Caki2 (cell line): ENCODE measurements at places on chromosomes 12 and 14. TPM values are rescaled to one million over a fixed set of nuclear protein-coding genes. Genes with fewer than 3 reads are reported as not detected.

The HOXC10 gene
- total RNA-seq: 6.5 and 38.1 TPM in 2 replicates

The L2HGDH gene
- total RNA-seq: 4.5 and 8.9 TPM in 2 replicates

The LARP4 gene
- 13.0 and 26.5 TPM in 2 replicates for total RNA-seq

The RNASE4 gene
- 18.5 and 21.6 TPM in 2 replicates for total RNA-seq

The CFAP73 gene
- total RNA-seq: 5.4 and 6.2 TPM in 2 replicates

The CD27 gene
- total RNA-seq: not detected in 2 replicates

The NAB2 gene
- total RNA-seq: 15.1 and 35.8 TPM in 2 replicates

The PRKD1 gene
- 5.1 and 10.3 TPM in 2 replicates for total RNA-seq

The CLEC7A gene
- not detected in 2 replicates for total RNA-seq

The MAGOHB gene
- total RNA-seq: 64.4 and 89.6 TPM in 2 replicates

The GZMB gene
- total RNA-seq: not detected in 2 replicates

The PGF gene
- total RNA-seq: 0.71 and 4.5 TPM in 2 replicates

- DNase-seq: peak; percentile 68
Measured at GRCh38 chr12:122423258-122424165, 1.0 kb upstream of the CLIP1 start.

DNA sequence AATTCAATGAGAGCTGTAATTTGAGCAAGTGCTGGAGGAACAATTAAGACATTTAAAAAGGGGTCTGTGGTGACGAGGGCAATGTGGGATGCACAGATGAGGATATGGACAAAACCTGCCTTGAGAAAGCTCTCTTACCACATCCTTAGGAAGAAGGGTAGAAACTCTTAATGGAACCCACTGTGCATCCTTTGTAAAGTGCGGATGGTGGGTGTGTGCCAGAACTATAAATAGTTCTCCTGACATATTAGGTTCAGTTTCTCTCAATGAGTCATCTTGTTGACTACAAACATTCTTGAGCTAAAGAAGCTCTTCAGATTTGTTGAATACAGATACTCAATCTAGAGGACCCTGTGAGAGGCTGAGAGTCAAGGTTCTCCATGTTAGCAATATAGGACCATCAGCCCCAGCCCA is 106.1 kb upstream of the ANO4 start:
- no peak for DNase-seq

- peak; percentile 48 for DNase-seq
Measured at GRCh38 chr12:52370926-52371608, 3.8 kb upstream of the KRT85 start.

DNA sequence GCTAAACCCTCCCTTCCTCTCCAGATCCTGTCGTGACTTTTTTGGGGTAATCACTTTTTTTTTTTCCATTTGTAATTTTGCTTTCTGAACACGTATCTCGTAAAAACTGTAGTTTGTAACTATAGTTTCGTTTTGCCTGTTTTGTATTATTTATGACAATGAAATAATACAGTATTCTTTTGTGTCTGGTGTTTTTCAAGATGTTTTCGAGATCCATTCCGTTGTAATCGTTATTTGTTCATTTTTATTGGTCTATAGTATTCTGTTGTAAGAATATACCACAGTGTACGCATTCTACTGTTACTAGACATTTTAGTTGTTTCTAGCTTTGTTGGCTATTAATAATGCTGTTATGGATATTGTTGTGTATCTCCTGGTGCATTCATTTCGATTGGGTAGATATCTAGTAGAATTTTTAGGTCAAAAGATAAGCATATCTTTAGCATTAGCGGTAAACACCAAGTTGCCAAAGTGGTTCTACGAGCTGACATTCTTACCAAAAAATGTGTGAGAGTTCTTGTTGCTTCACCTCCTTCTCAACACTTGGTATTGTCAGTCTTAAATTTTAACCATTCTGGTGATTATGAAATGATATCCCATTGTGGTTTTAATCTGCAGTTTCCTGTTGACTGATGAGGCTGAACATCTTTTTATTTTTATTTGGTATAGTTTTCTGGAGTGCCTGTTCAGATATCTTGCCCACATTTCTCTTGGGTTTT is 92.3 kb upstream of the EVL start:
- no peak for DNase-seq

GRCh38 chr12:53383258-53383657 is 3.3 kb downstream of the SP1 start:
- no peak for DNase-seq

- peak; percentile 58 for DNase-seq
Measured at GRCh38 chr14:61430066-61430757, 108.8 kb downstream of the PRKCH start.

GRCh38 chr12:29569132-29569757 is 71.8 kb upstream of the OVCH1 start:
- no peak for DNase-seq

GRCh38 chr12:100718187-100718586 is 76.4 kb upstream of the ANO4 start:
- DNase-seq: no peak

- no peak for DNase-seq
Measured at GRCh38 chr12:97944576-97944975, 482.0 kb downstream of the RMST start.

DNA sequence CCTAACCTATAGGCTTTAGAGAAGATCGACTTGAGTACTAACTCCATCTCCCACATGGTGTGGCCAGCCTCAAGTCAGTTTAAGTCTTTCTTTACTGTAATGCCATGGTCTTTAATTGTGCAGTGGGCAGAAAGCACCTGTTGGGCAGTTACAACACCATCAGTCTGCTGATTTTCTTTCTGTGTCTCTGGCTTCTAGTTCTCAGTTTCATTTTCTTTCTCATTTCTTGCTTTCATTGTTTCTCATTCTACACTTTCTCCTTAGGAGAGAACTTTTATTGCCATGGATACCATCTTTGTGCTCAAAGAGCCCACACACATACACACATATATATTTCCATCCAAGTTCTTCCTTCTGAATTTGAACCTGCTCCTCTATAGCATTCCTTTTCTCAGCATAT is 96.1 kb upstream of the SLC16A7 start:
- no peak for DNase-seq

GRCh38 chr14:45222485-45223262 is 30.3 kb downstream of the MIS18BP1 start:
- no peak for DNase-seq

- DNase-seq: no peak
Measured at GRCh38 chr12:114439817-114440216, 33.9 kb upstream of the TBX5 start.

GRCh38 chr12:56995201-56995929 is 11.0 kb downstream of the ZBTB39 start:
- DNase-seq: no peak

DNA sequence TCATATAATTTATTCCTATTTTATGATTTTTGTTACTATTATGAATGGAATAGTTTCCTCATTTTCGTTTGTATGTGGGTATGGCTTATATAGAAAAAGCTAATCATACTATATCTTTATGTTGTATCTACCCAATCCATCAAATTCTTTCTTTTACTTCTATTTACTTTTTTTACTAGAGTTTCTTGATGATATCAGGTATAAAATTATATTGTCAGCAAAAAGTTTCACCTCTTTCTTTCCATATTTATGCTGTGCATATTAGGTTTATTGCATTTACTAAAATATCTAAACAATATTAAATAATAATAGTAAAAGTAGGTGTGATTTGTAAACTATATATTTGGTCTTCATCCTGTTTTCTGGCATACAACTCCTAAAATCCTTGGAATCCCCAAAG is 146.7 kb upstream of the PLXNC1 start:
- DNase-seq: no peak

DNA sequence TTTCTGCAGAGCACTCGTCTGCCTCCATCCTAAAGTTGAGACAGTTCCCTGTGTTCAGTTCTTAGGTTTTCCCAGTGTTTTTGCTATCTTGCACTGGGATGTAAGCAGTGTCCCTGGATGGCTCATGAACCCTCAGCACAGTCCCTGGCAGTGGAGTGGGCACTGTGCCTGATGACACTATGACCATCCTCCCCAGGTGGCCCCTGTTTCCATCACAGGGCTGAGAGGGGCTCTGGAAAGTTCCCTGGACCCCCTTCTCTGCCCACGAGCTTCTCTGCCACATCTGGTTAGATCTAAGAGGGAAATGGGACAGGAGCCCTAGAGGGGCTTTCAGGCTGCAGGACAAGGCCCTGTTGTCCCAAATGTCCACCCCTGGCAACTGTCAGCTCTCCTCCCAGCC is 249.8 kb upstream of the SFSWAP start:
- no peak for DNase-seq

- DNase-seq: no peak
Measured at GRCh38 chr12:109991586-109991985, 4.6 kb downstream of the GIT2 start.

DNA sequence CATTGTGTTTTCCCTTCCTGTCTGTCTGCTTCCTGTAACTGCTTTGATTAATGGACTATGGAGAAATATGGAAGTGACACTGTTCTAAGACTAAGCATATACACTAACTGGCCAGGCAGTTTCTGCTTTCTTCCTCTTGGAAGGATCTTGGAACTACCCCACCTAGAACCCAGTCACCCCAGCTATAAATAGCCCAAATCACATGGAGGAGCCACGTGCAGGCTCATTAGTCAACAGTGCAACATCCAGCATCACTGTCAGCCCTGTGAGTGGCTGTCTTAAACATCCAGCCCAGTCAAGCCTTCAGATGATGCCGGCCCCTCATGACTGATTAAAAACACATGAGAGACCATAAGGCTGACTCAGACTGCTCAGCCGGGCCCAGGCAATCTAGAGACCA is 39.2 kb downstream of the BCAT1 start:
- DNase-seq: peak; percentile 37

GRCh38 chr14:43900173-43900655 is 606.9 kb downstream of the FSCB start:
- no peak for DNase-seq

- peak; percentile 25 for DNase-seq
Measured at GRCh38 chr14:73463411-73463810, 5.1 kb upstream of the NUMB start.

DNA sequence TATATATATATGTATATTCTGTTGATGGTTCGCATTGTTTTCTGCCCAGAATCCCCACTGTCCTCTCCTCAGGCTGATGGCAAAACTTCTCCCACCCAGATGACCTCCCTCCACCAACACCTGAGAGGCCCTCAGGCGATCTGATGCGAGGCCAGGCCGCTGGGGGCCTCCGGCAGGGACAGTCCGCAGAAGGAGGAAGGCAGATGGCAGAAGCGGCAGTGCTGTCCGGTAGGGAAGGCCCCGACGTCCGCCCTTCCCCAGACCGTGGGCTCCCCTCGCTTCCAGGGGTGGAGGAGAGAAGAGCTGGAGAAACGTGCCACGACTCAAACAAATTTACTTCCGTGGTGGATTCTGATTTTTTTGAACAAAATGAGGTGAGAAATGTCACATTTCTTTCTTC is 178.3 kb upstream of the RGS6 start:
- no peak for DNase-seq

- DNase-seq: no peak
Measured at GRCh38 chr14:89628521-89628920, 211.5 kb upstream of the FOXN3 start.

DNA sequence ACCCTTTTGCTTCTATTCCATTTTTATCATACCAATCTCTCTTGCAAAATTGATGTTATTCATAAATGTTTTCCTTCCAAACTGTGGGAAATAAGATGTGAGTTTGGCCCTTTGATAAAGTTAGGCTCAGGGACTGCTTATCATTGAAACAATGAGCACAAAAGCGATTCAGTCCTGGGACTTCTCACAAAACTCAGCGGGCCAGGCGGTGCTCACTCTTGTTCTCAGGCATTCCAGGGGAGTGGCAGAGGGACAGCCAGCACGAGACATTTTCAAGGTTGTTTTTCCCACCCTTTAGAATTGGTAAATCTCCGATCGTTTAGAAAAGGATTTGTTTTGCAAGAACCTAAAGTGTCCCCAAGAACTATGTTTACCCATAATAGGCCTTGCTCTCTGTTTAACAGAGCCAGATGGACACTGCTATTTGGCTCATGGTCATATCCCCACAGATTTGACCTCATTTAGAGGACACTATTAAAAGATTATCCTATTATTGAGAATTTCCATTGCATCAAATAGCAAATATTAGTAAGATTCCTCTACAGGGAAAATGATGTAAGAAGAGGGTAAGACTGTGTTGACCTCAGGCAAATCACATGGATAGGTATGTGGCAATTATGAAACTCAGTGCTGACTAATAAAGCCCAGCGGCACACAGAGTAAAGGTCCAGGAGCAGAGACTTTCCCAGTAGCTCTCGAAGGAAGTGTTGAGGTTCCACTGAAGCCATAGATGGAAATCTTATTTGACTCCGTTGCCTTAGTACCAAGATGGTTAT is 102.7 kb upstream of the USP44 start:
- DNase-seq: no peak

DNA sequence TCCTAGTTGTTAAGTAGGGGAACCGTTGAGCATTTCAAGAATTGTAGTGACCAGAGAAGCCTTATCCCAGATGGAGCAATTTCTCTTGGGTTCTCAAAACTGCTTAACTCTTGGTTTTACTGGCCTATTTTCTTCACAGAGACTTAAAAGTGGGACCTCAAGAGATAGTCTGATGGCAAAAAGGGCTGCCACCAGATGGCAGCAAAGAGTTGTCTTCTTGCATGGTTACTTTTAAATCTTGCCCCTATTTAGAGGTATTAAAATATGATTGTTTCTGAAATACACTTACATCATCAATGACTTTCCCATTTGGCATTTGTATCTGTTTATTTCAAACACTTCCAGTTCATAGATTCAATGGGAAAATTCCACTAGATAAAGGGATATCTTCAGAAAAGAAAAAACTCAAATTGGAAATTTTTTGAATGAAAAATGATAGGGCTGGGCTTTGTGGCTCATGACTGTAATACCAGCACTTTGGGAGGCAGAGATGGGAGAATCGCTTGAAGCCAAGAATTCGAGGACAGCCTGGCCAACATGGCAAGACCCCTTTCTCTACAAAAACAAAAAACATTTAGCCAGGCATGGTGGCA is 69.9 kb upstream of the CNTN1 start:
- peak; percentile 17 for DNase-seq

- no peak for DNase-seq
Measured at GRCh38 chr12:69056743-69057515, 124.0 kb upstream of the CPM start.

- no peak for DNase-seq
Measured at GRCh38 chr12:38911611-38912010, 6.2 kb upstream of the CPNE8 start.

GRCh38 chr12:14950982-14951746 is 10.2 kb downstream of the ARHGDIB start:
- peak; percentile 53 for DNase-seq

- no peak for DNase-seq
Measured at GRCh38 chr14:69298131-69299071, 38.4 kb downstream of the GALNT16 start.

- DNase-seq: no peak
Measured at GRCh38 chr12:48122065-48122834, 3.1 kb downstream of the PFKM start.

DNA sequence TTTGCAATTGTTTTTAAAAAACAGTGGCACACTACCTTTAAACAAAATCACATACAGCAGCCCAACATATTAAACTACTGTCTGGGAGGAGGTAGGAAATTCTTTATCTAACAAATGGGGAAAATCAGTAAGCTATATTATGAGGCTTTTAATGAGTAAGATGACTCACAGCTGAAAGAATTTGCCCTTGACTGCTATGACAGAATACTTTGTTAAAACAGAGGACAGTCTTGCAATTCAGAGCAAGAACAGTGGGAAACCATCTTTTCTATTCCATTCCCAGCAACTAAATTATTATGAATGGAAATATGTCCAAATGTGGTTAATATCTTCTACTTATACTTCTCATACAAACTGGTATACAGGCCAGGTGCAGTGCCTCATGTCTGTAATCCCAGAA is 49.2 kb upstream of the SGPP1 start:
- peak; percentile 18 for DNase-seq

- no peak for DNase-seq
Measured at GRCh38 chr12:63397807-63398206, 246.8 kb upstream of the AVPR1A start.

GRCh38 chr14:55074662-55075061 is 23.2 kb downstream of the MAPK1IP1L start:
- DNase-seq: no peak
